Articular chondrocyte of knee joint (primary cell): ENCODE measurements at places on chromosomes 5 and 9. TPM values are rescaled to one million over a fixed set of nuclear protein-coding genes. Genes with fewer than 3 reads are reported as not detected.

The PCDH12 gene
- total RNA-seq, result 1.0 and 2.8 TPM in 2 replicates

The BRIX1 gene
- 58.3 and 106 TPM in 2 replicates for total RNA-seq

The GCNT4 gene
- 2.5 and 3.6 TPM in 2 replicates for total RNA-seq

The MLANA gene
- total RNA-seq, result not detected in 2 replicates

The NDUFS6 gene
- total RNA-seq, result 21.6 and 32.7 TPM in 2 replicates

The OGN gene
- total RNA-seq, result 222 and 267 TPM in 2 replicates

The PALM2AKAP2 gene
- total RNA-seq, result 6.5 and 11.0 TPM in 2 replicates
